ENCODE measurements at places on chromosomes 7 and 10.

DNA sequence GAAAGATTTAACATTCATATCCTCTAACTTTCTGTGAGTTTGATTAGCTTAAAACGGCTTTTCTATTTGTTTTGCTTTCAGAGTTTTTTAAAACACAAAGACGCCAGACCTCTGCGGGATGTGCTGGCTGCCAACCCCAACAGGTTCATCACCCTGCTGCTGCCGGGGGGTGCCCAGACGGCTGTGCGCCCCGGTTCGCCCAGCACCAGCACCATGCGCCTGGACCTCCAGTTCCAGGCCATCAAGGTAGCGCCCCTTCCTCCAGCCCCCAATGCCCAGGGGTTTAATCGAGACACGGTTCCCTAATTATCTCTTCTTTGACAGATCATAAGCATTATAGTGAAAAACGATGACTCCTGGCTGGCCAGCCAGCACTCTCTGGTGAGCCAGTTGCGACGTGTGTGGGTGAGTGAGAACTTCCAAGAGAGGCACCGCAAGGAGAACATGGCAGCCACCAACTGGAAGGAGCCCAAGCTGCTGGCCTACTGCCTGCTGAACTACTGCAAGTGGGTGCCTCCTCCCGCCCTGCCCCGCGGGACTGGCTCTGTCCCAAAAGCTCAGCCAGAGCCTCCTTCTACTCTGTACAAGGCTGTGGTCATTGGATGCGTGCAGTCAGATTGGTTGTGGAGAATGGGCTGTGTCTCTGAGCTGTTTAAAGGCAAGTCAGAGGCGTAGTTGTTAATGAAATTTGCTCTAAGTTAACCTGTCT lies 71.2 kb downstream of the TRRAP start:
- no peaks in the 10 kb centered on the region for H3K4me1 ChIP-seq
- H3K4me3 ChIP-seq, result no peak overlapping the region
- no peak for DNase-seq

GRCh38 chr10:28241741-28242399 lies 61.0 kb downstream of the MPP7 start:
- no peak overlapping the region for H3K4me3 ChIP-seq
- no peak overlapping the region for H3K27ac ChIP-seq
- peak; percentile 33 for DNase-seq
- H3K36me3 ChIP-seq, result no peaks in the 10 kb centered on the region
- no peaks in the 10 kb centered on the region for H3K27me3 ChIP-seq

- H3K4me1 ChIP-seq, result peaks cover 7% of the 10 kb centered on the region
- DNase-seq, result no peak
- no peaks in the 10 kb centered on the region for H3K36me3 ChIP-seq
- peaks cover 71% of the 10 kb centered on the region for H3K27me3 ChIP-seq
Measured at GRCh38 chr7:116672596-116673456, 830 bp downstream of the MET start.

- peak overlapping the region; percentile 73 for H3K27ac ChIP-seq
- no peaks in the 10 kb centered on the region for H3K36me3 ChIP-seq
- peaks cover 2% of the 10 kb centered on the region for H3K27me3 ChIP-seq
- H3K4me3 ChIP-seq, result peak overlapping the region; percentile 63
- peak; percentile 30 for DNase-seq
Measured at GRCh38 chr10:24951201-24952142, 934 bp downstream of the PRTFDC1 start.

DNA sequence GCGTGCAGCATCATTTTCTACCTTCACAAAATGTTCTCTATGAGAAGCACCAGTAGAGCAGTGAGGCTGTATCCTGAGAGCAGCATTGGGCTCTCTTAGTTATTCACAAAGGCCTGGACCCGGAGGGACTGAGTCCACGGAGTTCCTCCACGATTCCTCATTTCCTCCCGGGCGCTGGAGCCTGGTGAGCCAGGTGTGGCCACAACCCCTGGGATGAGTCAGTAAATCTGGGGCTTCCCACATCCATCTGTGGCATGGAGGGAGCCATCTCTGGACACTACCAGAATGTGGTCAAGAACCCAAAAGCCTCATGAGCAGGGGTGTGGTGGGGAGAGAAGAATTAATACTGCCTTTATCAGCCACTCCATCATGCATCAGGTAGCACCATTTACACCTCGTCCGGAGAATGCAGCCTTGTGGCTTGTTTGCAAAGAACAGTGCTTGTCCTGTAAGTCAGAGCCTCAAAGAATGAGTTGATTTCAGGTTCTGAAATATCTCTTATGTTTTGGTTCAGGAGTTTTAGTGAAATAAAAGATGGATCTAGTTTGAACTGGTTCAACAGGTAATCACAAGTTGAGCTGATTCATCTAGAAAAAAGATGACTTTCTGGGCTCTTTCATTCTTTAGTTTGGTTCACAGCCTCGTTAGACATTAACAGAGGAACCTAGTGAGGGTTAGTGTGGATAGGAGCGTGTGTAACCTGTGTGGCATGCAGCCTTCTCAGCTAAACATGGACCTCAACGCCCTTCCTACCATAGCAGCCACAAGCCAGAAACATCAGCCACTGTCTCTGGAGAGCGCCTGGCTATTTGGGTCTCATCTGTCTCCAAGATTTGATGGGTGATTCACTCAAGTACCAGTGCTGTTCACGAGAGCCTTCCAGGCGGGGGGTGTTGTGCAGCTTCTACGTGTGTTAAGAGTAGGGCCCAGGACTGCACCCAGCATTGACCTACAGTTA lies 95.2 kb downstream of the WDR37 start:
- no peak for DNase-seq
- no peak overlapping the region for H3K27ac ChIP-seq
- H3K27me3 ChIP-seq, result peaks cover 9% of the 10 kb centered on the region
- peaks cover 5% of the 10 kb centered on the region for H3K36me3 ChIP-seq

DNA sequence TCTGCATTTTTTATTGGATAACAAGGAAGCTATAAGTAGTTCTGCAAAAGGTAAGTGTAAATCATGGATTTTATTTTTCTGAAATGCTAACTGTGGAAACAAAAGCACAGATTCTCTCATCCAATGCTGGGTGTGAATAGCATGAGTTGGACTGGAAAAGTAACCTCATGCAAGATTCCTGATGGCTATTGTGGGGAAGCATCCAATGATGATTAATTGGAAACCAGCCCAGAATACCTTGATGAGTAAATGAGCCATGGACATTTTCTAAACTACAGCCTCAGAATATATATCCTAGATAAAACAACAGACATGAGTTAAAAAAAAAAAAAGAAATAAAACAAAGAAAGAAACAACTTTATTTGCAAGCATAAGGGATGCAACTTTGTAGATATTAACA lies 934.6 kb downstream of the CCSER2 start:
- H3K27ac ChIP-seq, result no peak overlapping the region
- no peaks in the 10 kb centered on the region for H3K36me3 ChIP-seq
- no peaks in the 10 kb centered on the region for H3K4me1 ChIP-seq

DNA sequence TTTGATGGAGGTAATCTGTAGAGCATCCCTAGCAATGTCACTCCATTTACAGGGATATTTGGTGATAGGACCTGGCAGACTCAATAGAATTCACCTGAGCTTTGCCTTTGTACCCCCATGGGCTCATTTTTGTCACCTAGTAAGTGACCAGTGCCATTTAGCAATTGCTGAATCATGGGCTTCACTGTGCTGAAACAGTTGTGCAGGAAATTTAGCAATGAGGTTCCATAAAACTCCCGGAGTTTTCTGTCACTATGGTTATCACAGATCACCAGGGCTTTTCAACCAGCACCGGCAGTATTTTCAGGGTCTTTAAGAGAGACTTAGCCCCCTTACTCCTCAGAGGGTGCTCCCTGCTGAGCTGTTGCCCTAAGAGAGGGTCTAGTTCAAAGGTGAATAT lies 40.2 kb downstream of the FAS start:
- no peak for DNase-seq
- H3K4me1 ChIP-seq, result peaks cover 40% of the 10 kb centered on the region
- H3K27ac ChIP-seq, result no peak overlapping the region

- no peak overlapping the region for H3K27ac ChIP-seq
- no peak for DNase-seq
- H3K4me3 ChIP-seq, result no peak overlapping the region
- no peaks in the 10 kb centered on the region for H3K27me3 ChIP-seq
- peaks cover 90% of the 10 kb centered on the region for H3K4me1 ChIP-seq
Measured at GRCh38 chr10:124674768-124675222, 69.4 kb downstream of the FAM53B start.

- no peak for DNase-seq
- no peaks in the 10 kb centered on the region for H3K36me3 ChIP-seq
- no peaks in the 10 kb centered on the region for H3K4me1 ChIP-seq
Measured at GRCh38 chr7:24123076-24123475, 160.9 kb upstream of the NPY start.

DNA sequence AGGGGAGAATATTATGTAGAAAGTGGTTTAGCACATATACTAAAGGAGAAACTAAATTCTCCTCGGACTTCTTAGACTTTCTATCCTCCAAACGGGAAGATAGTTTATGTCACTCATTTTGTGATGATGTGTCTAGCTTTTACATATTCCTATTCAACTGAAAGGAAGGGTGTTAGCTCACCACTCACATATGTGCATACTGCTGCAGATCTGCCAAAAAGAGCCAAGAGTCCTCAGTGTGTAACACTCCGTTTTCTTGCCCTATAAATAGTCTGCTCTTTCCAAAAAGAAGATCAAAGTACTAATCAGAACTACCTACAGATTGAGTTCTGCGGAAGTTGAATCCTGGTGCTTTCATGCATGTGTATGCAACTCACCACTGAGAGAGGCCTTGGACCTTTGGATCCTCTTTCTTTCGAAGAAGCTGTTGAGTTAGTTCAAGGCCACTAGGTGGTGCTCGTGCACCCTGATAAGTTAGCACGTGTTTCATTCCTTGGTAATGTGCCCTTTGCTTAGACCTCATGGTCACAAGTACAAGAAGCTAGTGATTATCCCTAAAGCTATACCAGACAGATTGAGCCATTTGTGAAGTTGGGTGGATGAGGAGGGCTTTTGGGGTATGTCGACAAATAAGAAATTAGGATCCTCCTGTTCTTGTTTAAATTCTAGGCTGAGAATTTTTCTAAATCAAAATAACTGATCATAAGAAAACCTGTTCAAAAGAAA lies 14.1 kb downstream of the YAE1 start:
- peaks cover 2% of the 10 kb centered on the region for H3K36me3 ChIP-seq
- peak; percentile 76 for DNase-seq
- H3K27ac ChIP-seq, result peak overlapping the region; percentile 67
- H3K27me3 ChIP-seq, result no peaks in the 10 kb centered on the region

DNA sequence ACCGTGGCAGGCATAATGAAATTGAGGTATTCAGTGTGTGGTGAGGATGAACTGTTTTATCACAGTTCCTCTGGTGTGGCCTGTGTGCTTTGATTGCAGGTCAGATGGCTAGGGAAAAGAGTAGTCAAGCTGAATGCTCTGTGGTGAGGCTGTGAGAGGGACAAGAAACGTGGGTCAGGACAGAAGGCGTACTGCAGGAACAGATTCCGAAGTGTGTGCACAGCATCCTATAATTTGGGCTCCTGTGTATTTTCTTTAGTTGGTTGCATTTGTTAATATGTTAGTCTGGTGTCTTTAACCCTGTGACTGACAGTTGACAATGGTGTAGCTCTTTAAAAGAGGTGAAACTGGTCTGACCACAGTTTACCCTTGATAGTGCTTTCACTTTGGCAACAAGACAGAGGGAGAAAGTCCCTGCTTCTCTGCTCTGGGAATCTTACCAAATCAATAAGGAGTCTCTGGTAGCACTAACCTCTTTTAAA lies 76.5 kb downstream of the AUTS2 start:
- no peaks in the 10 kb centered on the region for H3K4me1 ChIP-seq
- H3K4me3 ChIP-seq, result no peak overlapping the region
- no peak for DNase-seq

DNA sequence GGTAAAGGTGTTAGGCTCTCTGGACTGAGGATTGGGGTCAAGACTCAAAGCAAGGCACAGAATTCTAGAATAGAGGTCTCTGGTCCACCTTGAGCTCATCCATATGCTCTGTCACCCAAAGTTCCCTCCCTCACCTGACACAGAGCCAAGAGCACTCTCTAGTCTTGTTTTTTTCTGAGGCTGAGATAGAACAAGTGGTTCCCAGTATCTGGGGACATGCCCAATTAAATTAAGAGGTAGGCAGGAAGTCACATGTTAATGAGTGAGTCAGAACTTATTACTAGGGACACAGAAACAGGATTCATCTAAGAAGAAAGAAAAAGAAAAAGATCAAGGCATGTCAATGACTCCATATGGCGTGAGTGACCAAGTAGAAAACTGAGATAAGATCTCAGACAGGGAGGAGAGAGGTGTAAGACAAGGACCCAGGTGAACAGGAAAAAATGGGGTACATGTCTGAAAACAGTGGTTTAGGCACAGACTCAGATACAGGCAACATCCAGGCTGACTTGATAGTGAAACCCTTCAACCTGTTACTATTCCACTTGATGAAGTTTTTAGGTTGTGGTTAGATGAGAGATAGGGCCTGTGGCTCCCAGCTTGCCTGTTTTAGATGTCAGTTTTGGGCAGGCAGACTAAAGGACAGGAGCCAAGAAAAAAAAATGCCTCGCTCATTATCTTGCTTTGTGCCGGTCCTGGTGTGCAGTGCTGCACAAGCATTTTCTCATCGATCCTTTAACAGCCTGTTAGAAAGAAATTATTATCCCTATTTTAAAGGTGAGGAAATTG lies 609.9 kb downstream of the CCSER2 start:
- peaks cover 5% of the 10 kb centered on the region for H3K27me3 ChIP-seq
- no peak overlapping the region for H3K4me3 ChIP-seq
- H3K36me3 ChIP-seq, result no peaks in the 10 kb centered on the region
- H3K27ac ChIP-seq, result no peak overlapping the region
- no peak for DNase-seq
- H3K4me1 ChIP-seq, result no peaks in the 10 kb centered on the region

DNA sequence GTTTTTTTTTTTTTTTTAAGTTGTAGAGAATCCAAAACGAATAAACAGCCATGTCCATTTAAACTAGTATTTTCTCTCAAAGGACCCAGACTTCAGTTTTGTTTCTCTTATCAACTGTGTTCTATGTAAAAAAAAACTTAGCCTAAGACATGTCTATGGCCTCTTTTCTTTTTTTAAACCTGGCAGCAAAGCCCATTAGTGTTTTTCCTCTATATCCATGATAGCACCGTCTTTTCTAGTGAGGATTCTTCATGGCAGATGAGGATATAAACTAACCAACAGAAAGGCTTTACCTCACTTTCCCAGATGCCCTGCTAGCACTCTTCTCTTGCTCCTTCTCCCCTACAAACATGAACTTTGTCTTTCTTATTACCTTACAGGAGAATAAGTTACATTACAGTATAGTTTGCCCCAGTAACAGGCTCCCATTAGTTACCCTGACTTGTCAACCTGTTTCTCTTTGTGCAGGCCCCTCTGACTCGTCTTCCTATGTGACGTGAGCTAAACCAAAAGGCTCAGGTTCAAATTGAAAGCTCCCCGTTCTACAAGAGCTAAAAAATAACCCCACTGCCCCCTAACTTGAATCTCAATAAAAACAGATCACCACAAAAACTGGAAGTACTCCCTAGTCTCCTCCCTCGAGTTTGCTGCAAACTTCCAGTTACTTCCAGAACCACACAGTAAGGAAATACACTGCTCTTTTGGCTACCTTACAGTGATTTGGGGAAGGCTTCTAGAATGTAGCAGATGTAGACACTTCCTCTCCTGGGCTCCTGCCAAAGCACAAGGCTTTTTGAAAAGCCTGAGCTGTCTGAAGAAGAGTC lies 20.1 kb downstream of the P4HA1 start:
- no peaks in the 10 kb centered on the region for H3K27me3 ChIP-seq
- peaks cover 22% of the 10 kb centered on the region for H3K36me3 ChIP-seq
- peaks cover 16% of the 10 kb centered on the region for H3K4me1 ChIP-seq
- no peak for DNase-seq
- H3K27ac ChIP-seq, result peak overlapping the region; percentile 39
- H3K4me3 ChIP-seq, result no peak overlapping the region

- H3K27me3 ChIP-seq, result no peaks in the 10 kb centered on the region
- no peak overlapping the region for H3K27ac ChIP-seq
- peaks cover 6% of the 10 kb centered on the region for H3K36me3 ChIP-seq
- no peak overlapping the region for H3K4me3 ChIP-seq
- H3K4me1 ChIP-seq, result no peaks in the 10 kb centered on the region
Measured at GRCh38 chr10:112835944-112836451, 114.0 kb upstream of the TCF7L2 start.
